ENCODE measurements at places on chromosomes 4 and X.

DNA sequence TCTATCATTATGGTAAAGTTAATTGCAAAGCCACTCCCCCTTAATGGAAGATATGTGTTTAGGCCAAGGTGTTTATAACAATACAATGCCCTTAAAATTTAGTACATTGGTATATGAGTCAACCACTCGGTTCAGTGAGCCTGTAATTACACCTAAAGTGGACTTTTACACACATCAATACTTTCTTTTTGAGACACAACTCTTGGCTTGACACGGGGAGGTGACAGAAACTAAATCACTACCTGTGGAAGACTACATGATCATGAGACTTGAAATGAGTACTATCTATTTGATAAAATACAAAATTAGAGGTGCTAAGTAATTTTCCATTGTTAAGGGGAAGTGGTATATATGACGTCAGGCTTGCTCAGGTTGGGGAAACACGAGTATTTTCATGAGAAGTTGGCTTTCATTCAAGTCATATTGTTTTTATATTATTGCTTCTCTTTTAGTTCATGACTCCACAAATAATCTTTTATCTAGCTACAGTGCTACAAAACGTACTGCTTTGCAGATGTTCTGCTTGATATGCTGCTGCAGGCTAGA is 918.3 kb downstream of the ARAP2 start:
- no peak for DNase-seq

GRCh38 chr4:138999666-139000065 is 15.9 kb upstream of the NOCT start:
- no peak for DNase-seq

DNA sequence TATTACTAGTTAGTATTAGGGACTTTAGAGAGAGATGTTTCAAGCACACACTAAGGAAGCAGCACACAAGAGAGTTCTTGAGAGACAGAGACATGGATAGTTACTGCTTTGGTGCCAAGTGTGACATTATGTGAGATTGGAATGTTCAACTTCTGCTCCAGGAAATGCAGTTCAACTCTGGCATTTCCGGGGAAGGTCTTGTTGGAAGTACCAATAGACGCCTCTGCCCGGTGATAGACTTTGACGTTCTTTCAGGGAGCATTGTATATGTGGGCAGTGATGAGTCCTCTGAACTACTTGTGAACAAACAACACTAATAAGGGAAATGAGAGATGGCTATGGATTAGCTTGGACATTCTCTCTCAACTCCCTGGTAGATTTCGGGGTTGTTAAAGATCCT is 638.1 kb upstream of the BOD1L1 start:
- DNase-seq, result no peak

- no peak for DNase-seq
Observed at GRCh38 chr4:10087152-10087791, 29.3 kb downstream of the WDR1 start.

DNA sequence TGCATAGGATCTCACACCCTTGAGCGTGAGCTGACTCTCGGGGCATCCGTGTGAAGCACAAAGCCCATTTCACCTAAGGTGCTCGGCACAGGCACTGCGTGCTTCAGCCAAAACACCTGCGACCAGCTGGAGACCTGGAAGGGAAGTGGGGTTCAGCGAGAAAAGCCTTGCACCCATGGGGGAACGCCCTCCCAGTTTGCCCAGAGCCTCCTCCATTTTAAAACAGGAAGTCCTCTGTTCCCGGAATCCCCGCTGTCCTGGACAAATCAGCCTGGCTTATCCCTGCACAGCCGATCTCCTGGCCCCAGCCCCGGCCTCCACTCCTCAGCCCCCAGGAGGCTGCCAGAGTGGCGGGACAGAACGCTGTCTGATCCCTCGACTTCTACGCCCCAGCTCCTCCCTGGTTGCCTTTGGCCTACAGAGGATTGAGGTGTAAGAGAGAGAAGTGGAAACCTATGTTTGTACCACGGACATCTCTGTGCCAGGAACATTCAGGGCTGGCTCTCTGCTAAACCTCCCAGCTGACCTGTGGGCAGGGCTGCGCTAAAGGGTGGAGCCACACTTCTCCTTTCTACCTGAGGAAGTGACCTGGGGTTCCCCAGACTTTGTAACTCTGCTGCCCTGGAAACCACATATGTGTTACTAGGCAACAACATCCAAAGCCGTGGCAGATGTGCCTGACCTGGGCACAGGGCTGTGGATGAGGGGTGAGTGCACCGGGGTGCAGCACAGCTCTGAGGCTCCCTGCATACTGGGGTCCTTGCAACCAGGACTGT is 3.8 kb upstream of the C4orf50 start:
- DNase-seq, result no peak

DNA sequence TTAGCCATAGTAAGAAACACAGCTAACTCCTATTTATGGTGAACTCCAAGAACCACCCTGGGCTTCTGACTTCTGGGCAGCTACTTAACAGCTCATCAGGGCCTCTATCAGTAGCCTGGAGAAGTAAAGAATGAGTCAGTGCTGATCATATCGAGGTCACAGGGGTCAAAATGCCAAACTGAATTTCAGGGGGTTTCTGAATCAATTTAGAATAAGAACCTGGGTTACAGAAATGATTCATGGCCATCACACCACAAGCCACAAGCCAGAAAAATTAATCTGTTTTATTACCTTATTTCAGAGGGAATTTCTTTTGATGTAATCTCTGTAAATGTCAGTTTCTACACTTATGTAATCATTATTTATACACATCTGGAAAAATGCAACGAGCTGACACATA is 64.4 kb downstream of the CHST7 start:
- DNase-seq, result no peak
